Stimulated activated CD4-positive, alpha-beta T cell treated with anti-CD3 and anti-CD28 coated beads, Interleukin-15, amount 100 ng/mL, for 48 hours (primary cell): ENCODE measurements at places on chromosomes 1 and 21.

DNA sequence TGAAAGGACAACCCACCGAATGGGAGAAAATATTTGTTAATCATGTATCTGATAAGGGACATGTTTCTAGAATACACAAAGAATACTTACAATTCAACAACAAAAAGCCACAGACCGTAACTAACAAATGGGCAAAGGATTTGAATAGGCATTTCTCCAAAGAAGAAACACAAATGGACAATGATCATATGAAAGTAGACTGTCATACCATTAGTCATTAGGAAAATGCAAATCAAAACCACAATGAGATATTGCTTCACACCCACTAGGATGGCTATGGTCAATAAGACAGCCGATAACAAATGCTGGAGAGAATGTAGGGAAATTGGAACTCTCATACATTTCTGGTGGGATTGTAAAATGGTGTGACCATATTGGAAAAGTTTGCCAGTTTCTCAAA, 367.2 kb upstream of the SGIP1 start:
- DNase-seq = no peak

DNA sequence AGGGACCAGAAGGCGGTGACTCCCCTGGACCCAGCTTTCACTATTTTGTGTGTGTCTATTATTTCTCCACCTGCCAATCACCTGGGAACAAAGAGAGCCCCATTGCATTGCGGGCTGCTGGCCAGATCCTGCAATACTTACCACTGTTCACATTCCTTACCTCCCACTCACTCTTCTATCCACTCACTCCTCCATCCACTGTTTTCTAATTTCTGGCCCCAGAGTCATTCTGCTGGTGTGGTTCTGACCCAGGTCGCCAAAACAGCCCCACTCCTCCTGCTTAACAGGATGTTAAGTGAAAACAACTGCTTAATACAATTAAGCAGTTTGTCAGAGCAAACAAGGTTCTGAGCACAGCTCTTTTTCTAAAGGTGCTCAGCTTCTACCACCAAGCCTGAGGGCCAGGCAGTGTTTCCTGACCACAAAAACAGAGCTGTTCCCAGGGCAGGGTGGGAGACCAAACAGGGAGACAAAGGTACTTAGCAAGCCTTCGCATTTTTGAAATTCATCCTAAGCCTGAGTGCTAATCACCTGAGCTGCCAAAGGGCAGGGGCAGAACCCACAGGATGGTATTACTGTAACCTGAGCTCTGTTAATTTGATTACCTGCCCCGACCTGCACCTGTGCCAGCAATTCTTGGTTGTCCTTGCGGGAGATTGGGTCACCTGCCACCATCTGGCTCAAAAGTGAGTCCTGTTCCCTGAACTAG, 38.5 kb upstream of the EFCAB14 start:
- DNase-seq = no peak

GRCh38 chr1:57312869-57313268, 111.0 kb downstream of the DAB1 start:
- no peak for DNase-seq

GRCh38 chr21:29416268-29416667, 117.5 kb downstream of the BACH1 start:
- no peak for DNase-seq

DNA sequence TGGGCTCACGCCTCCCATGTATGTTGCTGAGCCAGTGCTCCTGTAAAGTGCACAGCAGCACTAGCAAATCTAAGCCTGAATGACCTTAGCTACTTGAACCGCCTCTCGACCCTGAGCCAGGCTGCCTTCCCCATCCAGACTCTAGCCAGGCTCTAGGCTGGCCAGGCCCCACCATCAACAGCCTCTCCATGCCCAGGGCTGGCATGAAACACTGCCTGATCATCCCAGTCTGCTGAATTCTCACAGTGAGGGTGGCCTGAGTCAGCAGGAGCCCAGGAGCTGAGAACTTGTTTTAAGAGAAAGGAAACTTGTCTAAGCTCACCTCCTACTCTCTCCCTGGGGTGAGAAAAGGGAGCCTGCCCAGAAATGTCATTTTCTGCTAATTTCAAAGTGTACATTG, 733.3 kb downstream of the PTPRU start:
- DNase-seq = no peak

DNA sequence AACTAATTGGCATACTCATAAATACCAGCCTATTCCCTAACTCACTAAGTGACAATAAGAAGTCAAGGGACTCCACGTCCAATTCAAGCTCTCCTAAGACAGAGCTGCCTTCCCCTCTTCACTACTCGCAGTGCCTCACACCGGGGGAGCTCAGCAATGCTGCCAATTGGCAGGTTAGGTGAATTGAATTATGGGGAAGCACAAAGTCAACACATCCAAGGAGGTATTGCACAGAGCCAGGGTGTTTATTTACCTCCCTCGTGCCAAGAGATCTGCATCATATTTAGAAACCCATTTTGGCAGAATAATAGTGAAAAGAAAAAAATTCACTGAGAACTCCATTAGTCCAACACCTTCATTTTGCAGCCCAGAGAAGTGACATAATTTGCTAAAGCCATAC, 20.4 kb upstream of the TNR start:
- DNase-seq = no peak

- DNase-seq = no peak
Observed at GRCh38 chr1:11339346-11340232, 66.6 kb downstream of the UBIAD1 start.
